ENCODE measurements at places on chromosomes 6 and 20.

- DNase-seq = no peak
Observed at GRCh38 chr6:89975366-89975765, 81.1 kb downstream of the GJA10 start.

DNA sequence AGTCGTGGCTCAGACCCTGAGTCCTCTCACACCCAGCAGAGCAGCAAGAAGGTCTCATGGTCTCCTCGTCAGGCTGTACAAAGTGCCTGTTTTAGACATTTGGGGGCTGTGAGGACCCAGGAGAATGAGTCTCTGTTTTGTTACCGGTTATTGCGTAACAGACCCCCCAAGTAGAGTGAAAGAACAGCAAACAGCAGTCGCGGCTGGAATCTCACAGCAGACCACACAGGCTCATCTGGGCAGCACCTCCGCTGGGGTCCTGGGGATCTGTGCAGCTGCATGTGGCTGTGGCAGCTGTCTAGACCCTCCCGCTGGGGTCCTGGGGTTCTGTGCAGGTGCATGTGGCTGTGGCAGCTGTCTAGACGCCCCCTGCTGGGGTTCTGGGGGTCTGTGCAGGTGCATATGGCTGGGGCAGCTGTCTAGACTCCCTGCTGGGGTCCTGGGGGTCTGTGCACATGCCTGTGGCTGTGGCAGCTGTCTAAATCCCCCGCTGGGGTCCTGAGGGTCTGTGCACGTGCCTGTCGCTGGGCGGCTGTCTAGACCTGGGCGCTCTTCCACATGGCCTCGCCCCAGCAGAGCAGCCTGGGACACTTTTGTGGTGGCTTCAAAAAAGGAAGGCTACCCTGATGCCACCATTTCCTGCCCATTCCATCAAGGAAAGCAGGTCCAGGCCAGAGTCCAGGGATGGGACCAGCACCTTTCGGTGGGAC is 24.7 kb downstream of the ENTPD6 start:
- DNase-seq = no peak

DNA sequence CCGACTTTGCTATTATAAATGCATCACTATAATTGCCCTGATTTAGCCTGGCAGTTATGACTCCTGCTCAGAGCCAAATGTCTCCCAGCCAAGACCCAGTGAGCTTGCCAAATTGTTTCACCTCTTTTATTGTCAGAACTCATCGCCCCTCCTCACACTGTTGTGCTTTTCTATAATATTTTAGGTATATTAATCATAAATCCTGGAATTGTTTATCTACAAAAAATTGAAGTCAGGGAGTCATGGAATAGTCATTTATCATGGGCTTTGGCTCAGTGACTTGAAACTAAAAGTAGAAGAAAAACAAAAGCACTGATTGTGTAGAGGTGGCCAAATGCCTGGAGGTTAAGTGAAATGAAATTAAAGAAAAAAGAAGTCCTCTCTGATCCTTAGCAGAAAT is 85.6 kb downstream of the PFDN4 start:
- DNase-seq = no peak

DNA sequence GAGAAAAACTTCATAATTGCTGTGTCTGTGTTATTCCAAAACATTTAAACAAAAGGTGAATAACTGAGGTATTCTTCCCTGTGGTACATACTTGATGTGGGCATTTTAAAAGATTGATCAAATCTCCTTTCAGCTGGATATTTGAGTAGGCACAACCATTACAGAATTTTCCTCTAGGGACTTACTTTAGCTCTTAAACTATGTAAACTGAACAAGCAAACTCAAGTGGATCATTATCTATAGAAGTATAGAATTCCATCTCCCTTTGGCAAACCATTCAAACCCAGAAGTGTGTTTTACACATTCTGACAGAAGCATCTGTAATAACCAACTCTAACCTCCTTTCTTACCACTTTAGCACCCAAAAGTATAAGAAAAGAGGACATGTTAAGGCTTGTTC is 241.4 kb downstream of the ESR1 start:
- no peak for DNase-seq
